ENCODE measurements at places on chromosomes 5 and 9.

- DNase-seq, result no peak
These were observed 117.6 kb downstream of the EFNA5 start for GRCh38 chr5:107553117-107553555.

- DNase-seq, result no peak
These were observed 11.2 kb upstream of the ZCCHC9 start for GRCh38 chr5:81290146-81290545.

DNA sequence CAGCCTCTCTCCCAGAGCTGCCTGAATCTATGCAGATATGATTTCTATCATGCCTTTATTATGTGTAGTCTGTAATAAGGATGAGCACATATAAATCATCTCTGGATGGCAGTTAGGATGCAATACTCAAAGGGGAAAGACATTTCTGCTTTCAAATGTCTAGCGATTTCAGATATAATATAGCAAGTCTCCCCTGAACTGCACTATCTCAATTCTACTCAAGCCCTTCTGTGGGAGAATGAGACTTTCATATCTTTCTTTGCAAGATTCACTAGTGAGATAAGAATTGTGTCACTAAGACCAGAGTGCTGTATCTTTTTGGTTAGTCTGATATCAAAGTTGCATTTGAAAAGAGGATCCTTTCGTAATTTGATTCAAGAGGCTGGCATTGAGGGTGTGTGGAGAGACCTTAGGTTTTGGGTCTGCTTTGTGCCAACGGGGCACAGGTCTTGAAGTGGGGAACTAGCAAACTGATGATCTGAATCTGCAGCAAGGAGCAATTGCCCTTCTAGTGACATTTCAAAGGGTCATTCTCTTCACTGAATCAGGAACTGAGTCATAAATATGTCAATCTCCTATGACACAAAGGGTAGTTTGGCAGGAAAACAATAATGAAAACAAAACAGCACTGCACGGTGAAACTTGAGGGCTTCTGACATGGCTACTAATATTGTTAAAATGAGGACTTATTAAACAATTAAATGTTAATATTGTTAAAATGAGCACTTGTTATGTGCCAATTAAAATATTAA lies 305.5 kb upstream of the CLINT1 start:
- DNase-seq, result no peak

- DNase-seq, result no peak
These were observed 490.9 kb downstream of the GADD45G start for GRCh38 chr9:90095682-90096081.

DNA sequence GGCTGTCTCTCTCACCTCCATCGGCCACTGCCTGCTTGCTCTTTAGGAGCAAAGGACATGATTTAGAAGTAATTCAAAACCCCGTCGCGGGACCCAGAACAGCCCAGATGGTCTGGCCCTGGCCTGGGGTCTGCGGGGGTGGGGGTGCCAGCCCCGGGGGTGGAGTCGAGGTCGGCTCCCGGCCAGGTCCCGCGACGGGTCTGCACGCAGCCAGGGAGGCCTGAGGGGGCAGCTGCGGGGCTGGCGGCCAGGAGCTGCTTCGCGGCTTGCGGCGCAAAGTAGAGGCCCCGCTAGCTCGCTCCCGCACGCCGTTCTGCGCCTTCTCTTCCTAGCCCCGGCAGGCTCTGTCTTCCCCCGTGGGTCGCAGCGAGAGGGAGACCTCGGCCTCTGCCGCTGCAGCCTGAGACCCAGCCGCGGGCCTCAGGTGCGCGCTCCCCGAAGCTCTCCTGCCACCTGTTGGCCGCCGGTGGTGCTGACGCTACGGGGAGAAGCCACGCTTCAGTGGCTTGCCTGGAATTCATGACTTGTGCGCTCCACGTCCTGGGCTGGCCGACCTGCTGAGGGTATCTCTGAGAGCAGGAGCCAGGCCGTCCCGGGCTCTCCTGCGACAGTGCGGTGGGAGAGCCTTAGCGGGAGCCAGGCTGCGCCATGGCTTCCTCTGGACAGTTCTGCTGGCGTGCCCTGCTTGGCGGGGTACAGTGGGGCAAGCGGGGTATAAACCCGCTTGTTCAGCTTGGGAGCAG lies 157.2 kb upstream of the PITX1 start:
- DNase-seq, result peak; percentile 37

DNA sequence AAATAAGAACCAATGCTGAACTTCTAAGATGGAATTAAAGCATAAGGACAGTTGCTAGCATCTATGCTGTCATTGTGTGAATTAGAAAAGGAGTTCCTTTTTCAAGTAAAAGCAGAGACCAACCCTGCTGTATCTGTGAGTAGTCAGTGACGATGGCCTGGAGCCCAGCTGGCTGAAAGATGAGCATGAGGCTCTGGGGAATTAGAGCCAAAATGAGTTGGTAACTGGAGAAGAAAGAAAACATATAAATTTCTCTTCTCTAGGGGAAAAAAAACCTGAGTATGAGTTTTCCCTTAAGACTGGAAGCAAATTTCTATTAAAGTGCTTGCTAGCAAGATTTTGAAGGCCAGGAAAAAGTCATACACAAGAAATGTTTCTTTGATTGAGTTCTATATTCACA lies 1.6 kb upstream of the SPZ1 start:
- DNase-seq, result no peak

GRCh38 chr5:164336276-164336675 lies 830.9 kb downstream of the MAT2B start:
- DNase-seq, result no peak

- DNase-seq, result no peak
These were observed 12.3 kb downstream of the PSIP1 start for GRCh38 chr9:15498246-15498995.

DNA sequence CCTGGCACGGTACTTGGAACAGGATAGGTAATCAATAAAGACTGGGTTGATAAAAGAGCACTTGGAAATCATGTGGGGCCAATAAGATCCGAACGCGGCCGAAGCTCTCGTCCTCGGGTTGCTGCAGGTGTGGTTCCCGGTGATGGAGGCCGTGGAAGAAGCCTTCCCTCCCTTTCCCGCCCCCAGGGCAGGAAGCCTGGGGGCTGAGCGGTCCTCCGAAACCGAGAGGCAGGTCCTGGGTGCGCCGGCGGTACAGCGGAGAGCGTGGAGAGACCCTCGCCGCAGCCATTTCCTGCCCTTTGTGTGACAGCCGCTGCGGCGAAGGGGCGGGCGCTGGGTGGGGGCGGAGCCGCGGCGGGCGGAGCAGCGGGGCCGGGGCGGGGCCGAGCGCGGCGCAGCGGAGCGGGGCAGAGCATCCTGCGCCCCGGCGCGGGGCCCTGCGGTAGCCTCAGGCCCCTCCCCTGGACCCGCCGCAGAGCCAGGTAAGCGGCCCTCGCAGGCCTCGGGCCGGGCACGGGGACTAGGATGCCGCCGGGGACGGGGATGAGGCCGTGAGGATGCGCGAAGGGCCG lies at the start of gene CYFIP2:
TSS of gene CYFIP2 (plus strand) at position 410 of the 572 bp plus-strand sequence. CDS start 19,239 bp downstream, outside the sequence.
- DNase-seq, result peak; percentile 75

DNA sequence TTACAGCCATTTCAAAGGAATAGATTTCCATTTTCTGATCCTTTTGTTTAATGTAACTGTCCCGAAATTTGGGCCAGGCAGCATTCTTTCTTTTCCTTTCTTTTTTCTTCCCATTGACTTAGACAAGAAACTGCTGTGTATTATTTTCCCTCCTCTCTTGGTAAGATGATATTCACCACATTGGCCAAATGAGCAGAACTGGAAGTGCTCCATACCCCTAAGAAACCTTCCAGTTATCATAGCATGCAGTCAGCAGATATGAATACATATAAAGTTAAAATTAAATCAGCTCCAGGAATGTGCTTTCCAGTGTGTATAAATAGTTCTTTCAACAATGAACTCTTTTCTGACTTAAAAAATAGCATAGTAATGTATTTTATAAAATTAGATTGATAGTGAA lies 168.5 kb upstream of the GAS1 start:
- no peak for DNase-seq

GRCh38 chr9:135485832-135486231 lies 6.2 kb downstream of the PPP1R26 start:
- DNase-seq, result no peak

DNA sequence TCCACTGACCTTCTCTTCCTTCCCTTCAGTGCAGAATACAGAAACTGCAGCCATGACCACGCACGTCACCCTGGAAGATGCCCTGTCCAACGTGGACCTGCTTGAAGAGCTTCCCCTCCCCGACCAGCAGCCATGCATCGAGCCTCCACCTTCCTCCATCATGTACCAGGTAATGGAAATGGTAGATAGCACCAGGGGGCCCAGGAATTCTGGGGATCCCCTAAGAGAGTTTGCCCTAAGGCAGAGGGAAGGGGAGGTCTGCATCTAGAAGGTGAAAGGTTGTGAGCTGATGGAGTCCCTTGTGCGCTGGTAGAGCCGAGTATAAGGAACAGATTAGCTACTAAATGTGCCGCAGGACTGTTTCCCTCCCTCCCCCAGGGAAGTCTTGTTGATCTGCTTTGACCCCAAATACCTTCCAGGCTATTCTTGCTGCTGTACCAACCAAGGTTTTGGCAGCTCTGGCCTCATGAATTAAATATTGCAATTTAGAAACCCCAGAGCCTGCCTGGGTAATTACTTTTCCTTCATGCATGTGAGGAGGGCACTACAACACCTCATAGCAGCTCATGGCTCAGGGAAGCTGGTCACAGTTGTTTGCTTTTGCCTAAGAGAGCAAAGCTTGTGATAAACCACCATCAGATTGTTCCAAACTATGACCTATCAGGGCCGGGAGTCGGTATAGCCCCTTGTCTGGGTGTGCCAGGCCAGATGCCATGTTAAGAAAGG lies 19.6 kb downstream of the CYFIP2 start:
- no peak for DNase-seq

- no peak for DNase-seq
These were observed 115.4 kb upstream of the FBXL7 start for GRCh38 chr5:15384581-15384980.

- no peak for DNase-seq
These were observed 97.1 kb upstream of the CDH6 start for GRCh38 chr5:31096238-31096865.

DNA sequence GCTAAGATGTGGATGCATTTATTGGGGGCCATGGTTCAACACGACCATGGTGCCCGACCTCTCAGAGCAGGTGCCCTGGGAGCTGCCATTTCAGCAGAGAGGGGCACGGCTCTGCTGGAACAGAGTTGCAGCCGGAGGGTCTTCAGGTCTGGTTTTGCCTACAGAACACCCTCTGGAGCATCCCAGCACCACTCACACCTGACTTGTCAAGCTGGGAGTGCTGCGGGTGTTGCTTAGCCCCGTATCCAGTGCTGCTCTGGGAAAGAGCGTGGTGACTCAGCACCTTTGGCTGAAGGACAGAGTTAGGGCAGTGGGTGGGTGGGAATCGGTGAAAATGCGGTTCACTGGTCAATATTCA lies 36.5 kb upstream of the IRX4 start:
- DNase-seq, result no peak

- no peak for DNase-seq
These were observed 6.2 kb downstream of the ZNF883 start for GRCh38 chr9:113005777-113006176.

GRCh38 chr5:124262470-124262869 lies 484.0 kb downstream of the ZNF608 start:
- DNase-seq, result no peak

DNA sequence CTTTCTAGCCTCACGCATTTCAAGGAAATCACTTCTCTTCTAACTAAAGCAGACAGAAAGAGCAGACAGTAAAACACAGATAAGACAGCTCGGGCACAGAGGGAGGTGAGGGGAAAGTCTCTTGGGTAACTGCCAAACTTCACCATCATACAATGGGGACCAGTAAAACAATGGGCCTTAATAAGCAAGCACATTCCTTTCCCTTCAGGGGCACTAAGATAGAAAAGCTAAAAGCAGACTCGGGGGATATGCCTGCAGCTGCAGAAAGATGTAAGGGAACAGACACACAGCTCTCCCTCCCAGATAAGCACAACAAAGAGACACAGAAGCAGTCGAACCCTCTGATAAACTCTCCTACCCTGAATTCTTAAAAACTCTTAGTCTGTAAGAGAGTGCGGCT lies 15.6 kb upstream of the CKS2 start:
- DNase-seq, result no peak

DNA sequence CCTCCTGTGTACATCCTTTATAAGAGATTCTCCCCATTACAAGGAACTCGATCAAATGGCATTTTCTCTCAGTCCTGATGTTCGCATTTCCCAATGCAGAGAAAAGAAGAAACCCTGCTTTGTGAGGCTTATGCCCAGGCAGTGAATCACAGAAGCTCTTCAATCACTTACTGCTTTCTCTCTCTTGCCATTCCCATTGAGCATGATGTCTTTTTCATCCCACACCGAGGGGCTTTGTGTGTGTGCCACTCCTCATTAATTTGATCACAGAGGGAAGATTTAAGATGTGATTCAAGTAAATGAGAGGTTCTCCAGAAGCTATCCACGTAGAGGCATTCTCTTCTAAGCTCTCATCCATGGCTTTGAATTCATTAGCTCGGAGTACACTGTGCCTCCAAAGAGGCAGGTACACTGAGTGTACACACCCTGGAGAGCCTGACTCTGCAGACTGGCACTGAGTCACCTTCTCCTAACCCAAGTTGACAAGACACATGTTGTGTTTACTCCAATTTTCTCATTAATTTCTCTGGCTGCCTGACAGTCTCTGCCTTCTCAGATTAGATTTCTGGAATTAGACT lies 45.4 kb downstream of the MFAP3 start:
- DNase-seq, result no peak

- no peak for DNase-seq
These were observed 79.0 kb upstream of the TRIM32 start for GRCh38 chr9:116608064-116608463.
